NCI-H1092 (cell line): ENCODE measurements at places on chromosomes 12 and 14.

- DNase-seq: peak; percentile 68
These were observed 623 bp upstream of the TSPAN8 start for GRCh38 chr12:71158361-71158882.

GRCh38 chr14:80567905-80568536, 356.7 kb upstream of the DIO2 start:
- no peak for DNase-seq

- DNase-seq: peak; percentile 53
These were observed 576 bp downstream of the SYNE3 start for GRCh38 chr14:95515596-95516552.

GRCh38 chr12:105485921-105486320, 155.4 kb downstream of the C12orf75 start:
- no peak for DNase-seq

DNA sequence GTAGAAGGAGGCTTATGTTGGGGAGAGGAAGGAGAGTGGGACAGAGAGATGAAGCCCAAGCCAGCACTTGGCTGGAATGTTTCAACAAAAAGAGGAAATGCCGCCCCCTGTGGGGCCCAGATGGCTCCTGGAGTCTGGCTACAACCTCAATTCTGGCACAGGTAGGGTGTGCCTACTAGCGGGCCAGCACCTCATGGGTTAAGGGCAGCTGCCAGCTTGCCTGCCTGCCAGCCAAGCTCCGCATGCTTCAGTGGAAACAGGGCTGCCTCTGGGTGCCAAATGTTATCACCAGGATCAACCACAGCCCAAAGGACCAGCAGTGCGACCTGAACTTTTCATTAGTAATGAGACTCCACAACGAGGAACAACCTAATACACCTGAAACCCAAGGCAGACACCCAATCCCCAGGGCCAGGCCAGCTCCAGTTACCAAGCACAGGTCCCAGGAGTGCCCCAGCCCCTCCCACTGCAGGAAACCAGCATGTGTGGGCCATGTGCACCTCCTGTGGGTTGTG, 11.3 kb downstream of the RAB15 start:
- DNase-seq: no peak

- DNase-seq: no peak
These were observed 15.7 kb downstream of the NUDT4 start for GRCh38 chr12:93393425-93393824.

- DNase-seq: no peak
These were observed 110.4 kb downstream of the ZFP36L1 start for GRCh38 chr14:68682166-68683103.

DNA sequence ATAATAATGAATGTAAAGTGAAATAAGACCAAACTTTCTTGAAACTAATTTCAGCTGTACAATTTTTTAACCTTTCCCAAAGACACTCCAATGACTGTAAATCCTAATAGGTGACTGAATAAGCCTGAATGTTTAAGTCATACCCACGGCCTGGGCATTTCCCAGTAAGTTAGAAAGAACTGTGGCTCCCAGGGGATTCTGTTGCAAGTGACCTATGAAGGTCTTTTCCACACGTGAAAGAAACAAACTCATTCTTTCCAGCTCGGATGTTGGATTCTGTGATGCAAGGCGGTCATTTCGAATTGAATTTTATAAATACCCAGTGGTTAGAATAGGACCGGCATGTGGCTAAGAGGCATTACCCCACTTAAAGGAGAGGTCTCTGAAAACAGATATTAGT, 1134.4 kb downstream of the GALC start:
- DNase-seq: no peak

DNA sequence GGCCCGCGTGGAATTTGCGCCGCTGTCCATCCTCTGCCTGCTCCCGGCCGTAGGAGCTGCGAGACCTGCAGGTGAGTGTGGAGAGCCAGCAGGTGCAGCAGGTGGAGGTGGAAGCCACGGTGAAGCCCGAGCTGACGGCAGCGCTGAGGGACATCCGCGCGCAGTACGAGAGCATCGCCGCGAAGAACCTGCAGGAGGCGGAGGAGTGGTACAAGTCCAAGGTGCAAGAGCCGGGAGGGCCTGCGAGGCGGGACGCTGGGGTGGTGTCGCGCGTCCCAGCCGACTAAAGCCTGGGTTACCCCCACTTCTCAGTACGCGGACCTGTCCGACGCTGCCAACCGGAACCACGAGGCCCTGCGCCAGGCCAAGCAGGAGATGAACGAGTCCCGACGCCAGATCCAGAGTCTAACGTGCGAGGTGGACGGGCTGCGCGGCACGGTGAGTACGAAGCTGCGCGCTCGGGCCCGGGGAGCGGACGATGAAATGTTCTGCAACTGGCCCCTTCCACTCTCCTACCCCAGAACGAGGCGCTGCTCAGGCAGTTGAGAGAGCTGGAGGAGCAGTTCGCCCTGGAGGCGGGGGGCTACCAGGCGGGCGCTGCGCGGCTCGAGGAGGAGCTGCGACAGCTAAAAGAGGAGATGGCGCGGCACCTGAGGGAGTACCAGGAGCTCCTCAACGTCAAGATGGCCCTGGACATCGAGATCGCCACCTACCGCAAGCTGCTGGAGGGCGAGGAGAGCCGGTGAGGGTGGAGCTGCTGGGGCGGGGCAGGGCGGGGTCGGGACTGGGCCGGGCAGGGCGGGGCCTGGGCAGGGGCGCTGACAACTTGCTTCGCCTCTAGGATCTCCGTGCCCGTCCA, 2.1 kb downstream of the PRPH start:
- DNase-seq: no peak

GRCh38 chr12:50677858-50678257, 86.0 kb upstream of the ATF1 start:
- no peak for DNase-seq

GRCh38 chr14:89309670-89310177, 107.3 kb downstream of the FOXN3 start:
- DNase-seq: no peak

- peak; percentile 4 for DNase-seq
These were observed 180.3 kb downstream of the IPO8 start for GRCh38 chr12:30515351-30515750.

GRCh38 chr12:89538897-89539296, 13.1 kb upstream of the POC1B start:
- no peak for DNase-seq

GRCh38 chr12:65885716-65886115, 61.4 kb downstream of the HMGA2 start:
- DNase-seq: no peak

DNA sequence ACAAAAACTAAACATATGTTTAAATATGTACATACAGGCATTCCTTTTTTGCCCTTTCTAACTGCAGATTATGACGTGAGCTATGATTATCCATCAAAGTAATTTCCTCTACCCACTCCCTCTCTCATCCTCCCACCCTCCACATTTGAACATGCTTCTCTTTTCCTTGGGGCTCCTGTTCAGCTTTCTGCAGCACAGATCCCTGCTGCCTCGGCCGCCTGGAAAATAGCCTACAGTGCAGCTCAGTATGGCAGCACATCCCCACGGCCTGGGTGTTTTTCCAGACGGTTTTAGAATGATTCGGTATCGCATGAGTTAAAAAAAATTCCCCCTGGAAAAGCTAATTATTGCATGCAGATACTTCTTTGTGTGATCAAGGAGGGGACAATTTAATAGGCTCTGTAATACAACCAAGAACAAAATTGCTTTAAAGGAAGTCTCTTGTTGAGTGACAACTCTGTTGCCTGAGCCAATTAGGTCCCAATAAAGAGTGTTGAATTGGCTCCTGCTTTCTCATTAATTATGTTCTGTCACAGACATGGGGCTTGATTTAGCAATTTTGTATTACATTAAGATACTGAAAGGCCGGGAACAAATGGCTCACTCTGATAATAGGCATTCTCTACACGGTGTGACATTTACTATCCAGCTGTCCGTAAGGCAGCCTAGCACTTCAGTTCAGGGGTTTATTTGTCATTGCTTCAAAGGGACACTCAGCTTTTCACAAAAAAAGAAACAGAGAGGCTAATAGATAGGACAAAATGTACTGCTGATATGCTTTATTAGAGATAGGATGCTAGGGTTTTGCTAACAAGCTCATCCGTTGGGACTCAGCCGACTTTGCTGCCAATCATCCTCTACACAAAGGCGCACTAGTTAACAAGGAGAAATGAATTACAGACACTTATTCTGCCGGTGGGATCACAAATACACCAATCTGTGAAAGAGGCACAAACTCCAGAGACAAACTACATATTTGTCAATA, 285.8 kb upstream of the G2E3 start:
- no peak for DNase-seq

DNA sequence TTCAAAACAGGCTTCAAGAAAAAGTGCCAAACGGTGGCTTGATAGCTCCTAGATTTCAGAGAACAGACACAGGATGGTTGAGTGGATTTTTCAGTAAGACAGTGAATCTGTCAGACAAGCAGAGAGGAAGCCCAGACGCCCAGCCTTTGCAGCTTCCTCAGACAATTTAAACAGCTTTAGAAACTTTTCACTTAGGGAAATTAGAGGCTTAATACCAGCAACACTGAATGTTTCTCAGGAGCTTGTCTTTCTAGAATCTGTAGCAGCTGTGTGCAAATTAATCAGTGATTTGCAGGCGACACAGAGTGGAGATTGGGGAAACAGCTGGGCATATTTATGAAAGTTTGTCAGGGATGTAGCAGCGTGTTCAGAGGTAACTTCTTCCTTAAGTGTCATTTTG, 362.1 kb downstream of the GALC start:
- no peak for DNase-seq

DNA sequence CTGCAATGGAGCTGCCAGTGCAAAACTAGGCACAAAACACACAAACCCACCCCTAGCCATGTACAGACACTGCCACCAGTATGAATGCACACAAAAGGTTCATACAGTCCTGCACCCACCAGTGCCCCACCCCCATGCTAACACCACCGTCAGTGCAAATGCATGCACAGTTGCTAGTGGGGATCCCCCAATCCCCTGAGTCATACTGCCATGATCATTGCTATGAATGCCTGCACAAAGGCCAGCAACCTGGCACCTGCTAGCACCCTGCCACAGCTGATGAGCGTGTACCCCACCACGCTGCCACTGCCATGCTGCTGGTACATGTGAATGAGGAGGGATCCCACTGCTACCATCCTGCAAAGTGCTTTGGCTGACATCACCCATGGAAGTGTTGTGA, 23.9 kb downstream of the PZP start:
- DNase-seq: no peak

- DNase-seq: no peak
These were observed 63.4 kb upstream of the MYL2 start for GRCh38 chr12:110983811-110984210.

- no peak for DNase-seq
These were observed 940.2 kb downstream of the GALC start for GRCh38 chr14:87052646-87053225.

DNA sequence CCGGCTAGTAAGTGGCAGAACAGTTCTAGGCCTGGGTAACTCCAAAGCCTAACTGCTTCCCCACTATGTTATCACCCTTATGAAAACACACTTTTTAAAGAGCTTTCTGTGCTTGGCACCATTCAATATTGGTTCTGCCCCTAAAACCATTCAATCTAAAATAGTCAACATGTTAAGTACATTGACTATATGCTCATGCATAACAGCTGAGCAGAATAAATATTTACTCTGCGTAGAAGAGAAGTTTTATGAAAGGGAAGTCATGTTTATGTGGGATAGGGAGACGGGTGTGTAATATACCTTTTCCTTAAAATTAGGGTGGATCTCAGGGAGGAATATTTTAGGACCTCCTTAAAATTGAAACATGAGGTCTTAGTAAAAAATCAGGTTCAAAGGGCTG, 80.5 kb downstream of the SAMD4A start:
- no peak for DNase-seq

- no peak for DNase-seq
These were observed 29.7 kb downstream of the CCDC88C start for GRCh38 chr14:91387951-91388381.

DNA sequence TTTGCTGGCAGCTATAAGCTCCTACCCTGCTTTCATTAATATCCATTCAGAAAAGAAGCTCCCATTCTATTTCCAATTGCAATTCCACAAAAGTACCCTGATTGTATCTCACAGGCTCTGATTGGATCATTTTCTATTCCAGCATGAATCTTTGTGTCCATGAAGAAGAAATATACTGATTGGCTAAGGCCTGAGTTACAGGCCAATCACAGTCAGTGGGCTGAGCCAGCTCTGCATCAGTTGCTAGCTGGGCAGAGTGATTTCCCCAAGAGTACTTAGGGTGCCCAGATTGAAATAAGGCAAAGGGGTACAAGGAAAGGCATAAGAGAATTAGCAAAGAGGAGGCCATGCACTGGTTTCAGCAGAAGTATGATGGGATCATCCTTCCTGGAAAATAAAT, 14.4 kb downstream of the ART4 start:
- no peak for DNase-seq

GRCh38 chr14:54691525-54692283, 124.8 kb downstream of the SAMD4A start:
- peak; percentile 63 for DNase-seq

DNA sequence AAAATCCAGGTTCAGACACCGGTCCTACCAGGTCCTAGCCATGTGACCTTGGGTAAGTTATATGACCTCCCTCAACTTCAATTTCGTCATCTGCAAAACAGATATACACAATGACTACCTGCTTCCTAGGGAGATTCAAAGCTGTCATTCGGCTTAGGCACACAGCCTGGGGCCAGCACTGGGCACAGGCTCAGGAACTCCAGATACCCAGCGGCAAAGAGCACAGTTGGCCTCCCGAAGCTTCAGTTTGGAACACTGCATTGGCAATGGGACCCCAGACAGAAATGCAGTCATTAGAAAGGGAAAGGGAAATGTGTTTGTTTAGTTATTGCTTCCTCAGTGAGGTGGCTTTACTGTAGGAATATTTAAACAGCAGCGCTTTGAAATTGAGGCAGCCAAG, 11.4 kb downstream of the PLEKHG6 start:
- DNase-seq: no peak

GRCh38 chr12:67671892-67672291, 23.3 kb downstream of the DYRK2 start:
- DNase-seq: no peak

DNA sequence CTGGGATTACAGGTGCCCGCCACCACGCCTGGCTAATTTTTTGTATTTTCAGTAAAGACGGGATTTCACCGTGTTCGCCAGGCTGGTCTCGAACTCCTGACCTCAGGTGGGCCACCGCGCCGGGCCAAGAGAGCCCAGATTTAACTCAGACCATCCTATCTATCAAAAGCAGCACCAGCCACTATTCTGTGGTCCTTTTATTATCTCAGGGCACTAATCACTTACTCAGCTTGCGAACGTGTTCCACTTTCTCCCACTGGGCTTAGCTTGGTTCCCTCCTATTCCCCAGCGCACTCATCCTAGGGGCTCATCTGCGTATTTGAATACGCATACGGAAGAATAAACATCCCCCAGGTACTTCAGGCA, 16.2 kb upstream of the AACS start:
- DNase-seq: no peak

GRCh38 chr12:109053382-109054123, 1.2 kb downstream of the USP30 start:
- DNase-seq: no peak
